Ovary (tissue), 10 donors: ENCODE measurements at places on chromosomes 7 and 10. TPM values are rescaled to one million over a fixed set of nuclear protein-coding genes. Genes with fewer than 3 reads are reported as not detected.

The WNT16 gene
- not detected for total RNA-seq

The GIMAP2 gene
- total RNA-seq: 6.0 TPM

The HOXA10 gene
- total RNA-seq: 1.9 TPM

The COL17A1 gene
- total RNA-seq: not detected

The SUN3 gene
- total RNA-seq: not detected

The SLC18A3 gene
- total RNA-seq: not detected

The LSM5 gene
- total RNA-seq: 29.6 TPM

The GNAI1 gene
- total RNA-seq: 14.9 TPM

The SEMA3A gene
- total RNA-seq: 1.7 TPM

The UPK3BL2 gene
- 13.3 TPM for total RNA-seq

The PLEKHS1 gene
- total RNA-seq: 2.1 TPM

The PBLD gene
- total RNA-seq: 7.5 TPM

The C10orf105 gene
- 0.28 TPM for total RNA-seq

The XRCC2 gene
- total RNA-seq: 0.92 TPM

The CCL24 gene
- total RNA-seq: not detected

The PSD gene
- 24.5 TPM for total RNA-seq

The EPO gene
- 0.25 TPM for total RNA-seq

The ZP3 gene
- total RNA-seq: 5.3 TPM

The CPA4 gene
- not detected for total RNA-seq

The HKDC1 gene
- not detected for total RNA-seq

The AZGP1 gene
- 2.3 TPM for total RNA-seq

The SPDYE6 gene
- total RNA-seq: not detected

The WEE2 gene
- not detected for total RNA-seq

The MAT1A gene
- total RNA-seq: 1.5 TPM

The SKIDA1 gene
- total RNA-seq: 1.1 TPM

The DNAJC12 gene
- total RNA-seq: 10.6 TPM

The MMS19 gene
- total RNA-seq: 63.6 TPM

The MPP7 gene
- 10.2 TPM for total RNA-seq

The PTPRN2 gene
- total RNA-seq: 5.9 TPM

The CDHR3 gene
- 9.9 TPM for total RNA-seq

The GIMAP8 gene
- total RNA-seq: 6.9 TPM

The CUBN gene
- total RNA-seq: 5.3 TPM

The PRSS37 gene
- not detected for total RNA-seq

The PDZD7 gene
- total RNA-seq: 0.57 TPM

The NME8 gene
- not detected for total RNA-seq
